ENCODE measurements at places on chromosomes 7 and 10. TPM values are rescaled to one million over a fixed set of nuclear protein-coding genes. Genes with fewer than 3 reads are reported as not detected.

DNA sequence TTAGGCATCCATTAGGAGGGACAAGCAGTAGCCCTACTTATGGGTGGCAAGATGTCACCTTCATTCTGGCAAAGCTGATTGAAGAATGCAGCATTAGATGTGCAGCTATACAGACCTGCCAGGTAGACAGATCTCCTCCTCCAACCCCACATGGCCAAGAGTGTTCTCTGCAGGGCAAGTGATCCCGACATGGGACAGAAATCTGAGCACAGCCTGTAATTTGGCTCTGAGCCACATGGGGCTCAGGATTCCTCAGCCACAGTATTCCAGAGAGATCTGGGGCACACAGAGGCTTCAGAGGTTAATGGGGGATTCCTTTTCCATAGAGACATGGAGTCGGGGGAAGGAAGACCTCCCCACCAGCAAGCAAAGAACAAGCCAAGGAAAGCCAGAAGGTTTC lies 58.7 kb upstream of the GDF10 start:
- no peak overlapping the region for H3K27ac ChIP-seq
- DNase-seq: no peak
- H3K4me3 ChIP-seq: no peak overlapping the region
- no peaks in the 10 kb centered on the region for H3K4me1 ChIP-seq

DNA sequence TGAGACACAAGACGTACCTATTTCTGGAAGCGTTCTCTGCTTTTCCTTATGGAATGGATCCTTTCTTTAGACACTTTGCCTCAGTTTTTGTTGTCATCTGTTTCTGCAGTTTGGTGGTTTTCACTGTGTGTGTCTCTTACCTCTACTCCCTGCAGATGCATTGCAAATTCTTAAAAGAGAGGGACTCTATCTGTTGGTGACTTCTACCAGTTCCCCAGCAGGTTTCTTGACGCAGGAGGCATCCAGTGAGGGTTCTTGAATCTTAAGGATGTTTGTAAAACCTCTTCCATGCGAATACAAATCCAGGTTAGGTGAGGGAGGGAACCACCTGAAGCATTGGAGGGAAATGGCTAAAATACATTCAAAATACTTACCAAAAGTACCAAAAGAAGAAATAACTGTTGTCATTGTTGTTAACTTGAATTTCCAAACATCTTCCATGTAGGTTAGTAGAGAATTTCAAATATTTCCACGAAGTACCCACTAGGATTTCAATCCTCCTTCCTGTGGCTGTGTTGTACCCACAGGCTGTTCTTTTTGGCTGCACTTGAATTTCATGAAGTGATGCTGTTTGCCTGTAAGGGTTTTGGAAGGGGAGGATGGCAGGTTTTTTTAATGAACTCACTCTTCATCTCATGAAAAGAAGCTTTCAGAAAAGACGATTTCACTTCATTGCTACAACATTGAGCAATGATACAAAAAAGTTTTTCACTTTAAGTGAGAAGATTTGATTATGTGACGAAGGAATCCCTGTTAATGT lies 32.2 kb downstream of the PLXDC2 start:
- no peak overlapping the region for H3K4me3 ChIP-seq
- no peaks in the 10 kb centered on the region for H3K36me3 ChIP-seq
- DNase-seq: no peak
- no peak overlapping the region for H3K27ac ChIP-seq
- no peaks in the 10 kb centered on the region for H3K27me3 ChIP-seq
- H3K4me1 ChIP-seq: peaks cover 6% of the 10 kb centered on the region

- DNase-seq: no peak
- no peaks in the 10 kb centered on the region for H3K4me1 ChIP-seq
- H3K27ac ChIP-seq: no peak overlapping the region
Observed at GRCh38 chr10:76922666-76923065, 714.9 kb downstream of the KCNMA1 start.

DNA sequence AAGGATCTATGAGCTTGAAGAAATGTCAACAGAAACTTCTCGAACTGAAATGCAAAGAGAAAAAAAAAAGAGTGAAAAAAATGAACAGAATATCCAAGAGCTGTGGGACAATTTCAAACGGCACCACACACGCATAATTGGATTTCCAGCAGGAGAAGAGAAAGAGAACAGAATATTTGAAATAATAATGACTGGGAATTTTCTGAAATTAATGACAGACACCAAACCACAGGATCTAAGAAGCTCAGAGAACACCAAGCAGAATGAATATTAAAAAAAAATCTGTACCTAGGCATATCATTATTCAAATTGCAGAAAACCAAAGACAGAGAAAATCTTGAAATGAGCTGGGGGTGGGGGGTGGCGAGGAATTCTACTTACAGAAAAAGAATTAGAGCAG lies 27.2 kb downstream of the DPYSL4 start:
- no peak overlapping the region for H3K4me3 ChIP-seq
- no peak for DNase-seq
- H3K27me3 ChIP-seq: no peaks in the 10 kb centered on the region
- no peaks in the 10 kb centered on the region for H3K4me1 ChIP-seq
- H3K36me3 ChIP-seq: no peaks in the 10 kb centered on the region

- H3K4me1 ChIP-seq: no peaks in the 10 kb centered on the region
- no peak for DNase-seq
- no peaks in the 10 kb centered on the region for H3K36me3 ChIP-seq
- H3K27me3 ChIP-seq: no peaks in the 10 kb centered on the region
- H3K27ac ChIP-seq: no peak overlapping the region
Observed at GRCh38 chr10:282294-283139, 147.3 kb downstream of the ZMYND11 start.

DNA sequence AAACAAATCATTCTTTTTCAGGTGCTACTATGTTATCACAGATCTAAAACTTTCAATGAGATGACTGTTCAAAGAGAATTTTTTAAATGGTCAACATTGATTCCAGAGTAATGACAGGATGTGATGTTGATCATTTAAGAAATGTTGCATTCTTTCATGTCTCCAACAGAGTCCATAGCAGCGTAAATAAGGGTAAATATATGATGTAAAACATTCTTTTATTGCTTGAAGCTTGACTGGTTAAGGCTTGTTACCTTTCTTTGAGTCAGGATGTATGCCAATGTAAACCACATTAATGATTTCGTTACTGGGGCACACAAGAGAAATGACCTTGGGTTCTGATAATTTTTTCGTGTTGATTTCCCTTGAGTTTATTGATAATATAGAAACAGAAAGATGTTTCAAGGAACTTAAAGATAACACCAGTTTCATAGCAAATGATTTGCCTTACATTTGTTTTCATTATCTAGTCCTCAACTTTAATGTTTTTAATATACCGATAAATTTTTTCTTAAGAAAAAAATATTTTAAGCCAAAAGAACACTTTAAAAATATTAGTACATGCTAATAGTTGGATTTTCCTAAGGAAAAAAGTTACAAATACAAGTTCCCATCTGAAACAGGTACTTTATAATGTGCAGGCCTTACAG lies 3.5 kb downstream of the STK17A start:
- H3K27me3 ChIP-seq: no peaks in the 10 kb centered on the region
- no peak for DNase-seq
- H3K36me3 ChIP-seq: no peaks in the 10 kb centered on the region
- H3K27ac ChIP-seq: peak overlapping the region; percentile 73
- peaks cover 32% of the 10 kb centered on the region for H3K4me1 ChIP-seq
- H3K4me3 ChIP-seq: peak overlapping the region; percentile 94

GRCh38 chr10:127887541-127888415 lies 5.0 kb downstream of the CLRN3 start:
- H3K27me3 ChIP-seq: peaks cover 9% of the 10 kb centered on the region
- no peak overlapping the region for H3K27ac ChIP-seq
- no peak overlapping the region for H3K4me3 ChIP-seq
- DNase-seq: no peak
- no peaks in the 10 kb centered on the region for H3K36me3 ChIP-seq

- H3K4me3 ChIP-seq: no peak overlapping the region
- H3K4me1 ChIP-seq: no peaks in the 10 kb centered on the region
- peaks cover 30% of the 10 kb centered on the region for H3K27me3 ChIP-seq
- H3K27ac ChIP-seq: no peak overlapping the region
- no peak for DNase-seq
Observed at GRCh38 chr7:132083537-132084123, 492.6 kb downstream of the PLXNA4 start.

DNA sequence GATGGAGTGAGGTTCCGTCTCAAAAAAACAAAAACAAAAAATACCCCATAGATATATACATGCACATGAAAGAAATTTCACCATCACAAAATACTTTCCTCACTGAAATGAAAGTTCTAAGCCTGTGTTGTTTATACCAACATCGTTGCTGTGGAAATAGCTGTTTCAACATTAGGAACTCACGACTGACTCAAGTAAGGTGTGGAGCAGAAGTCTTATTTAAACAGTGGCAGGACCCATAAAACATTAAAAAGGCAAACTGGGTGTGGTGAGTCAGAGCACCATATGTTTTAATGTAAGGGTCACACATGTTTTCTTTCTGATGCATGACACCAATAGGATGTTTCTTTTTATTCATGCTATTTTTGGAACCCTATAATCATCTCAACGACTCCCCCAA lies 48.3 kb downstream of the BAIAP2L1 start:
- peaks cover 34% of the 10 kb centered on the region for H3K4me1 ChIP-seq
- no peaks in the 10 kb centered on the region for H3K27me3 ChIP-seq
- H3K4me3 ChIP-seq: no peak overlapping the region
- DNase-seq: no peak
- peaks cover 10% of the 10 kb centered on the region for H3K36me3 ChIP-seq

DNA sequence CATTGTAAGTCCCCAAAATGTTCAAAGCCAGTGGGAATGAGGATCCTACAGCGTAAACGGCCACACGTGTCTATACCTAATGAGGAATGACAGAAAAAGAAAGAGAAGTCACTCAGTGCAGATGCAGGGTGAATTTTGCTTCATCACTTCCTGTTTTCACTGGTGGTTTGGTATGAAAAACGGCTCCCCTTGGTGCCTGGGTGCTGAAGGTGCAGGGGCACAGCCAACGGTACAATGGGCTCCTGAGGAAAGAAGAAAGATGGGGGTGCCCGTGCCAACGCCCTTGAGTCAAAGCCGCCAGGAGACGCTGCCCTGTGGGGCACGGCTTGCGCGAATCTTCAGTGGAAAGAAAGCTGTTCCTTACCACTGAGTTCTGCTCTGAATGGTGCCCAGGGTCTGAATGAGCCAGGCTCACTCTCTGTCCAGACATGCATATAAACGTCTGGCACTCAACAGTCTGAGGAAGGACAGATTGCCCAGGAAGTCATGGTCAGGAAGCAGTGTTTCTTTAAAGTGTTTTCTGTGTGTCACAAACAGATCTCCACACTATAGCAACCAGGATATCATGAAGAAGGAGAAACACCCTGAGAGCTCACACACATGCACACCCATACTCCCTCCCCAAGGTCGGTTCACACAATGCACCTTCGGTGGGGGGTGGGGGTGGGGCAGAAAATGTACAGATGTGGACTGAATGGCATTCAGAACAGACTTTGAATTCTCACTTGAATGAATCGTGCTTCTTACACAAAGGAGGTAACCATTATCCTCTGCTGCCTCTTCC lies 105.8 kb downstream of the ELMO1 start:
- H3K4me3 ChIP-seq: no peak overlapping the region
- H3K4me1 ChIP-seq: no peaks in the 10 kb centered on the region
- no peak overlapping the region for H3K27ac ChIP-seq
- no peaks in the 10 kb centered on the region for H3K27me3 ChIP-seq

DNA sequence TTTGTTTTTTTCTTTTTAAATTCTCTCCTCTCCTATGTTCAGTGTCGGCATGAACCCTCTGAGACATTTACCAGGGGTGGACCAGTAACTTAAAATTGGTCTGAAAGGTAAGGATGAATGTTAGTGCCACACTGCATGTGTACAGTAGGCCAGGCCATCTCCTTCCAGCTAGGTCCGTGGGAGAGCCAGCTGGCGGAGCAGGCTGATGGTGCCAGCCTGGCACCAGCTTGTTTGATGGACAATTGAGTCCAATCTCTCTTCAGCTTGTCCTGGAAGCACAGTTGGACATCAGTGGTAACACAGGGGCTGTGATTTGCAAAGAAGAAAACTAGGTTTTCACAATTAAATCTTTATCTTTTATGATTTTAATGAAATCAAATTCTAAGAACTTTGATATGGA lies 136.5 kb downstream of the CNNM2 start:
- peaks cover 1% of the 10 kb centered on the region for H3K36me3 ChIP-seq
- no peak for DNase-seq
- no peaks in the 10 kb centered on the region for H3K4me1 ChIP-seq

GRCh38 chr7:44541028-44541869 lies at the start of gene NPC1L1:
Gene NPC1L1 (minus strand): TSS chr7:44541330. CDS start chr7:44541259, 71 bp downstream.
- H3K27me3 ChIP-seq: no peaks in the 10 kb centered on the region
- no peak for DNase-seq
- no peak within 1 kb of the TSS for H3K27ac ChIP-seq

GRCh38 chr7:112162142-112162766 lies 43.9 kb downstream of the DOCK4 start:
- no peak overlapping the region for H3K4me3 ChIP-seq
- peaks cover 13% of the 10 kb centered on the region for H3K4me1 ChIP-seq

DNA sequence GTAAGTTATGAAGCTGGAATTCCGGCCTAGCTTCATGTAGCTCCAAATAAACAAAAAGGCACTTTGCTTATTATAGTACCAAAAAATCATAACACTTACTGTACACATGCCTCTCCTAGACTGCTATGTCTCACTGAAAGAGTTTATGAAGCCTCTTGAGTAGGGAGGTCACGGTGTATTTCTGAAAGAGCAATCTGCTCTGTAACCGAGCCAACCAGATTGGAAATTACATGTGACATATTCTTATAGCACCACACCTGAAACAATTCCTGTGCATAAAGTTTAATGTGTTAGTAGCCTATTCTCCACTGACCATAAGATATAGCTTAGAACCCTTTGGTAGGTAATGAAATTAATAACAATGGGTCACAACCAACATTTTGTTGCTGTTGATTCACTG lies 1.3 kb upstream of the FAM3C start:
- H3K27me3 ChIP-seq: no peaks in the 10 kb centered on the region
- peaks cover 6% of the 10 kb centered on the region for H3K36me3 ChIP-seq
- H3K27ac ChIP-seq: no peak overlapping the region
- no peak overlapping the region for H3K4me3 ChIP-seq

GRCh38 chr10:127345231-127345965 lies 149.0 kb upstream of the INSYN2A start:
- no peaks in the 10 kb centered on the region for H3K4me1 ChIP-seq
- no peaks in the 10 kb centered on the region for H3K27me3 ChIP-seq
- no peak overlapping the region for H3K4me3 ChIP-seq

Gene EIF5AL1
- polyA plus RNA-seq: 0.91 TPM

Gene PRPS1L1
- not detected for polyA plus RNA-seq

Gene DPP6
- polyA plus RNA-seq: not detected

Gene RPEL1
- 0.04 TPM for polyA plus RNA-seq

Gene RAMP3
- not detected for polyA plus RNA-seq

Gene POR
- 25.9 TPM for polyA plus RNA-seq

Gene AMPH
- not detected for polyA plus RNA-seq

Gene NXPH1
- not detected for polyA plus RNA-seq

Gene OR2A7
- 5.5 TPM for polyA plus RNA-seq

Gene MYO1G
- 0.02 TPM for polyA plus RNA-seq

Gene FANK1
- 7.3 TPM for polyA plus RNA-seq

Gene CACNA2D1
- polyA plus RNA-seq: 1.8 TPM

Gene RPA3
- 51.1 TPM for polyA plus RNA-seq

Gene GDF2
- polyA plus RNA-seq: not detected

Gene ACBD7
- not detected for polyA plus RNA-seq
